Hypothalamus (tissue), 51 donors: ENCODE measurements at places on chromosomes 11 and 22.

- DNase-seq, result no peak
Observed at GRCh38 chr11:110613197-110613918, 98.9 kb downstream of the ARHGAP20 start.

- DNase-seq, result no peak
Observed at GRCh38 chr11:73317803-73318202, 9.7 kb downstream of the ARHGEF17 start.

GRCh38 chr11:90919332-90919731 is 696.5 kb upstream of the CHORDC1 start:
- DNase-seq, result no peak

DNA sequence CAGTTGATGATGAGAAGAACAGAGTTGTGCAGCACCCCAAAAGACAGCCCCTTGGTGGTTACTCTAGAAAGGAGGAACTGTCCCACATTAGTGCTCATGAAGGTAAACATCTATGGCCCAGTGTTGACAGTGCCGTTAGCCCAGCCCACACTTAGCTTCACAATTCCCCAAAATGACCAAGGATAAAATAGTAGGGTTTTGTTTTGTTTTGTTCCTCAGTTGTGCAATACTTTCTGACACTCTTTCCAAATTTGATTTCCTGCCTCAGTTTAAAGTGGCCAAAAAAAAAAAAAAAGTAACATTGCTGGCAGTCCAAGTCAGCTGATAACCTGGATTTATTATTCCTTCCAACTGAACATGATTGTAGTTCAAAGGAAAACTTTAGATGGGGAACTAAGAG is 269.4 kb downstream of the TMEM135 start:
- DNase-seq, result no peak

GRCh38 chr11:75114465-75114864 is 17.8 kb upstream of the OR2AT4 start:
- no peak for DNase-seq

DNA sequence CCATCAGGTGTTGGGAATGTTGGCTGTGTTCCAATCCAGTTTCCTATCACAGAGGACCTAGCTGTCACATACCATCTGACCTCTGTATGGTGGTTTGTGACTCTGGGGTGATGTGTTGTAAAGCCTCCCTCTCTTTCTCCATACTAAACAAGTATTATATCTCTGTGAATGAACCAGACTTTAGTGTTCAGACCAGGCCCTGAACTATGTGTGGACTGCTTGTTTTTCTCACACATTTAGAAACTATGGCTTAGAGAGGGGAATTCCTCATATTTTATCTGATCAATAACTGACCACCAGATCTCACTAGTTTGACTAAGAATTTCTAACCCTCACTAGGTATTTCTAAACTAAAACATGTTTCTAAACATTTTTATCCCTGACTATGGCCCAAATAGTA is 17.5 kb downstream of the NCR3LG1 start:
- DNase-seq, result no peak

- DNase-seq, result no peak
Observed at GRCh38 chr11:8250981-8251615, 12.6 kb downstream of the LMO1 start.

GRCh38 chr22:39185601-39186012 is 33.1 kb upstream of the CBX7 start:
- peak; percentile 56 for DNase-seq

GRCh38 chr11:96827164-96827563 is 437.4 kb downstream of the JRKL start:
- DNase-seq, result no peak

DNA sequence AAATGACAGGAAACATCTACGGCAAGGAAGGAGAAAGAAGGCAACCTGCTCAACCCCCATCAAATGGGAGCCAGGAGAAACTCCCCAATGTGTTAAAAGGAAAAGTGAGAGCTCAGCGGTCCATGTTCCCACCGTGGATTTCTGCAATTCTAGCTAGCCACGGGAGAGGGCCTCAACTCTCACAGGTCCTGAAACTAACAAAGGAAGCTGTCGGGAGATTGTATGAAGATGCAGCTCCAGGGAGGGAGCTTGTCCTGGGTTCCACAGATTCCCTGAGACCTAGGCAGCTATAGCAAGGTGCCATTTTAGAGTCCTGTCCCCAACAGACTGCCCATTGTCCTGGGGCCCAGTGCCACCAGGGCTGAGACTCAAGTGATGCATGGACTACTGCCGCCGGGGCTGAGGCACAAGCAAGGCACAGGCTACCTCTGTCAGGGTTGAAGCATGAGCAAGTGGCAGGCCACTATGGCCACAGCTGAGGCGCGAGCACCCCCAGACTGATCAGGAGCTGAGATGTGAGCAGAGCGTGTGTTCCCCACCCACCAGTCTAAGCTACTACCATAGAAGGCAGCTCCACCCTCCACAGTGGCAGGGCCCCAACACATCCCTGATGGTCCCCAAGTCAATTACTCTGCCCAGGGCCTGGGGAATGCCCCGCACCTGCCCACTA is 31.3 kb downstream of the RSF1 start:
- no peak for DNase-seq

DNA sequence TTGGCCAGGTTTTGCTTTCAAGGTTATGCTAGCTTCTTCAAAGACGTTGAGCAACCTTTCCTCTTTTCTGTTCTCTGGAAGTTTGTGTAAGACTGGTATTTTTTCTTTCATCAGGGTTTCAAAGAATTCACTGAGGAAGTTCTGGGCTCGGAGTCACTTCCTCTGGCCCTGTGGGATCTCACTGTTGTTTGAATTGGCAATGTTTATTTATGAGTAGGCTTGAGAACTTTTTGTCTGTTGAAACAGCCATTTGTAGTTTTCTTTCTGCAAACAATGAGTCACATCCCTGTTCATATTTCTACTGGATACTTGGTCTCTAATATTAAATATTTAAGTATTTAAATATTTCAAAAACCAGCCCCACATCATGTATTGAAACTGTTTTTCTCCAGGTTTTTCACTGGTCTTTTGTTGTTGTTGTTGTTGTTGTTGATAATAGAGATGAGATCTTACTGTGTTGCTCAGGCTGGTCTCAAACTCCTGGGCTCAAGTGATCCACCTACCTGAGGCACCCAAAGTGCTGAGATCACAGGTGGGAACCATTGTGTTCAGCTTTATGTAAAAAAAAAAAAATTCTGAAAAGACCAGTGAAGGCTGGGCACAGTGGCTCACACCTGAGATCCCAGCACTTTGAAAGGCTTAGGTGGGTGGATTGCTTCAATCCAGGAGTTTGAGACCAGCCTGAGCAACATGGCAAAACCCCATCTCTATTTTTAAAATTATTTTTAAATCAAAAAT is 26.9 kb downstream of the SUSD2 start:
- DNase-seq, result no peak

- no peak for DNase-seq
Observed at GRCh38 chr11:131737357-131737756, 366.9 kb downstream of the NTM start.

- no peak for DNase-seq
Observed at GRCh38 chr11:47109051-47109726, 67.5 kb downstream of the ARFGAP2 start.

DNA sequence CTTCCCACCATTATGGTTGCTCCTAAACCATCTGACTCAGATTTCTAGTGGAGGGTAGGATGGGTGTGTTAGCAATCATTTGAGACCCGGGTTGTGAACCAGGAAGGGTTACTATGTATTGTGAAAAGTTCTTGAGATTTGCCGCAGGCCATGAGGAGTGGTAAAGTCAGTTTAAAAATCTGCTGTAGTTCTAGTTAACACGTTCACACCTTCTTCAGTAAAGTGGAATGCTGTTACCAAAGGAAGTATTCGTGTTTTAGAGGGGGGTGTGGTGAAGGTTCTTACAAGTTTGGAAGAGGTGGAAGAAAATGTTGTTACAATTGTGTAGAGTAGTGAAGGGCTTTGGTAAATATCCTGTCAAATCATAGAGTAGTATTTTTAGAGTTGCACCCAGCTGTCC is 2.6 kb downstream of the MTMR3 start:
- no peak for DNase-seq

GRCh38 chr22:46000081-46001027 is 23.4 kb upstream of the WNT7B start:
- no peak for DNase-seq

DNA sequence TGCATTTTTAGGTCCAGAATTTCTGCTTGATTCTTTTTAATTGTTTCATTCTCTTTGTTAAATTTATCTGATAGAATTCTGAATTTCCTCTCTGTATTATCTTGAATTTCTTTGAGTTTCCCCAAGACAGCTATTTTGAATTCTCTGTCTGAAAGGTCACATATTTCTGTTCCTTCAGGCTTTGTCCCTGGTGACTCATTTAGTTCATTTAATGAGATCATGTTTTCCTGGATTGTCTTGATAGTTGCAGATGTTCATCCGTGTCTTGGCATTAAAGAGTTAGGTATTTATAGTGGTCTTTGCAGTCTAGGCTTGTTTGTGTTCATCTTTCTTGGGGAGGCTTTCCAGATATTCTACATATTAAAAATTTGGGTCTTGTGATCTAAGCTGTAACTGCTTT is 694.8 kb upstream of the CCDC179 start:
- DNase-seq, result no peak

DNA sequence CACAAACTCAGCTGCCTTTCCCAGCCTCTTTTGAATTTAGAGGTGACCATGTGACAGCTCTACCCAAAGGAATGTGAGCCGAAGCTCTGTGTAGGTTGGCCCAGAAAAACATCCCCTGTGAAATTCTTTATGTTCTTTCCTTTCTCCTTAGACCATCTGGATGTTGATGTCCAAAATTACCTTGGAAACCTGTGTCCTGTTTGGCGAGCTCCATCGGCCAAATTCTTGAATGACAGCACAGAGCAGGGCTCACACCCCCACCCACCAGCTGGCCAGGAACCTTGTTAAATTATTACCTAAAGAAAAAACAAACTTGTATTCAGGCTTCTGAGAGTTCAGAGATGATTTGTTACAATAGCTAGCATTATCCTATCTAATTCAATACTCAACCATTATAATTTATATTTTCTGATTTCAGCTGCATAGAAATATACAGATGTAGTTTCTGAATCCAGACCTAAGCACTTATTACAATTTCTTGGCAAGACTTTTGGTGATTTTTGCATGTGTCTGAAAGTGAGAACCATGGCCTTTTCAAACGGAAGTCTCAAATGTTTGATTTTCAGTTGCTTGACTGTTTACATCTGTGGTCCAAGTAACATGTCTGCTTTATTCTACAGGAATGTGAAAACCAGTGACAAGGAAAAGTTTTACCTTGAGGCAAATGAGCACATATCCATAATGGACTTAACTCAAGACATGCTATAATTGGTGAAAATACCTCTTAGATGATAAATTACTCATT is 554.2 kb downstream of the NTM start:
- no peak for DNase-seq

DNA sequence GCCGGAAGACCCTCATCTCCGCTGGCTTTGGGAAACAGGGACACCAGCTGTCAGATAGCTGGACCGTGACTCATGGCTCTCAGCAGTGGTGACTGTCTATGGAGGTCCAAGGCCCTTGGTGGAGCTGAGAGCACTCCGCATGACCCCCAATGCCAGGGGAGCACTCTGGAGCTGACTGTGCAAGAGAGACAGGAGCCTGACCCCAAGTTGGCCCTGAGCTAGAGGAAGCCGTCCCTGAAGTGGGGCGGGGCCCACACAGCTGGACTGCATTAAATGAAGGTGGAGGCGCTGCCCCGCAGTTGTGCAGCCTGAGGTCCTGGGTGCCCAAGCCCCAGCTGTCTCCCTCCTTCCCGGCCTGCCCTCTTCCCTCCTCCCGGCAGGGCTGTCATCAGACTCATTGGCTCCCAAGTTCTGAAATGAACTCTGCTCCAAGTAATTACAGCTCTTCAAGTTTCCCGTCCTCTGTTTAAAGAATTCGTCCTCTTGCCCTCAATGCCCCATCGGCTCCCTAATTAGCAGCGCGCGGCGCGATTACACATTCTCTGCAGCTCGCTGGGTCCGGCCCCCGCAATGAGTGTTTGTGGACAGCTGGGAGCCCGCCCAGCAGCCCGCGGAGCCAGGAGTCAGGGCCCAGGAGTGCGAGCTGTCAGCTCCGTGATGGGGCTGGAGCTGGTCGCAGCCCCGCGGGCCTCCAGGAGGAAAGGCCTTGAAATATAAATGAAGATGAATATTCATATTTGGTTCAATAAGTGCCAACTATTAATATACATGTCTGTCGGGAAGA is 93.2 kb upstream of the LMO1 start:
- DNase-seq, result no peak

DNA sequence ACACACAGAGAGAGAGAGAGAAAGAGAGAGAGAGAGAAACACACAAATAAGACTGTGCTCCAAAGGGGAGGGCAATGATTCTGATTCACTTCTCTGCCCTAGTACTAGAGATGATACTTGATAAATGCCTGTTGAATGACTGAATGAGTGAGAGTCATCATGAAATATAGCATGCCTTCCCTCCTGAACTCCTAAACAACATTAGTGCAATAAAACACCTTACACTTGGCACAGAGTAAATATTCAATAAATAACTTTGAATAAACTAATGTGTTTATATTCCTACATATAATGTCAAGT is 511.2 kb upstream of the RAG2 start:
- DNase-seq, result no peak

- DNase-seq, result no peak
Observed at GRCh38 chr11:69636512-69637197, 4.3 kb upstream of the CCND1 start.

GRCh38 chr11:88300888-88301487 is 36.5 kb downstream of the CTSC start:
- DNase-seq, result no peak

- no peak for DNase-seq
Observed at GRCh38 chr11:131495423-131495822, 125.0 kb downstream of the NTM start.

DNA sequence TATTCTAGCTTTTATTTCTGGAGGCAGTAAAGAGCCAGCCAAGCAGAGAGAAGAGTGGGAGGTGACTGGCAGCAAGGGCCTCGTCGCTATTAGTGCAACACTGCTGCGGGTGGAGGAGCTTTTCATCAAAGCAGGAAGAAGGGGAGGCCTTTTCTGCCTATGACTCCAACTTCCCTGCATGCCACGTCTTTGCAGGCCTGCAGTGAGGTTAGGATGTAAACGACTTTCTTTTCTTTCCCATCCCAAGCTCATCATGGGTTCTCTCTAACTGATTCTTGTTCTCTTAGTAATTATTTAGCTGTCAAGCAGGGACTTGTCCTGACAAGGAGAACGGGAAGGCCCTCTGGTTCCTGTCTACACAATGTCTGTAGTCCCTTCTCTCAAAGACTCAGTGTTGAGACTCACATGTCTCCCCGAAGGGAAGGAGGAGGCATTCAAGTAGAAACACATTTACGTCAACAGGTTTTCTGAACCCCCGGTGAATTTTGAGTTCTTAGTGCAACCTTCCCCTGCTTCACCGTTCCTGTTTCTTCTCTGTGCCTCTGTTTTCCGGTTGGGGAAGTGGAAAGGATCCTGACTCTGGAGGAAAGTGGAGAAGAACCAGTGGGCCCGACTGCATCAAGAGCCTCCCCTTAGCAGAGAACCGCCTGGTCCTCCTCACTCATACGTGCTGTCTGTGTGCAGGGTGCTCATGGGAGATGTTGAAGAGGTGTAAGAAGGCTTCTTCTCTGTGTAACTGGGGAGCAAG is 56.9 kb downstream of the PACS1 start:
- peak; percentile 55 for DNase-seq

- no peak for DNase-seq
Observed at GRCh38 chr11:123318623-123319022, 111.4 kb upstream of the GRAMD1B start.
